ENCODE measurements at places on chromosomes 7 and 10.

DNA sequence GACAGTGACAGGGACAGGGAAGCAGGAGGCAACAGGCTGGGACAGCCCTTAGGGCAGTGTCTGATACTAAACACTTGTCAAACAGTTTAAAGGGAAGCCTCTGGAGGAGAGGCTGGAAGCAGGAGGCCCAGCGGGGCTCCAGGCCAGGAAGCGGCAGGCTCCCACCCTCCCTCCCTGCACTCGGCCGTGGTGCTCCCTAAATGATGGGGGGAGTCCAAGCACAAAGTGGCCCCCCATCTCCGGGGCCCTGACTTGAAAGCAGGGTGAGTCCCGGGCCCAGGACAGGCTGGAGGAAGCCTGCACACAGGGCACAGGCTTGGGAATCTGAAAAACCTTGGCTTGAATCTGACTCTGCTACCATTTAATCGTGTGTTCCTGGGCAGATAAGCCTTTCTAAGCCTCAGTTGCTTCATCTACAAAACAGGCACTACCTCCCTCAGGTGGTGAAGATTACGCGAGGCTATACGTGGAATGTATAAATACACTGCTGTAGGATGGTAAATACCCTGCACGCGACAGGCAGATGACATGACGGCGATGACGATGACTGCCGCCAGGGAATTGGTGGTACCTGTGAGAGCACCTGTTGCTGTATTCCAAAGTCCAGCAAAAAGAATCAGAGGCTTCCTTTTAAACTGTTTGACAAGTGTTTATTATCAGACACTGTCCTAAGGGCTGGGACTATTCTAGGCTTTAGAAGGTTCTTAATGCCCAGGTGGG, 34.1 kb downstream of the GBX1 start:
- no peak for DNase-seq

DNA sequence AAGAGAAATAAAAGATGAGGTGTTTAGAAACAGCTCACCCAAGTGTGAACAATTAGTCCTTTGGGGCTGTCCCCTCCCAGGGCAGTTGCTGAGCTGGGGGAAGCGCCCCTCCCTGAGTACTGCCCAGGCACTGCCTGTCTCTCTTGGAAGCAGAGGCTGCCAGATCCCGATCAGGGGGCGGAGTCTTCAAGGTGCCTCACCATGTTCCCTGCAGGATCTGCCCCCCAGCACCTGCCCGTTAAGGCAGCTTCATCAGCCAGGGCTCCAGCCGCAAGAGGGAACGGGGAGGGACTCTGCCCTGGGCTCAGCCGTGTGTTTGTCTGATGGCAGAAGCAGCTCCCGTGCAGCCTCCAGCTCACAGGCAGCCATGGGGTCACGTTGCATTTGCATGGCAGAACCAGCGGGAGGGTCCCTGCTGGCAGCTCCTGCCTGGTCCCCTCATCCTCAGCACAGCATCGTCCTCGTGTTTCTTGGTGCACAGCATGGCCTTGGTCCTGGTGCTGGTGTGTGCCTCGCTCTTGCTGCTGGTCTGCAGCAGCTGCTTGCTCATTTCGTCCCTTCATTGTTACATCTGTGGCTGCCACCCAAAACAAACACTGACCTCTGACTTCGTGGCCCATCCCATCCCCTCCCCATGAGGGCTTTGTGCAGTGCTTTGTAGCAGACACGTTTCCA, 10.7 kb upstream of the DPYSL4 start:
- no peak for DNase-seq

GRCh38 chr7:42285383-42285824, 48.4 kb upstream of the GLI3 start:
- DNase-seq = no peak

DNA sequence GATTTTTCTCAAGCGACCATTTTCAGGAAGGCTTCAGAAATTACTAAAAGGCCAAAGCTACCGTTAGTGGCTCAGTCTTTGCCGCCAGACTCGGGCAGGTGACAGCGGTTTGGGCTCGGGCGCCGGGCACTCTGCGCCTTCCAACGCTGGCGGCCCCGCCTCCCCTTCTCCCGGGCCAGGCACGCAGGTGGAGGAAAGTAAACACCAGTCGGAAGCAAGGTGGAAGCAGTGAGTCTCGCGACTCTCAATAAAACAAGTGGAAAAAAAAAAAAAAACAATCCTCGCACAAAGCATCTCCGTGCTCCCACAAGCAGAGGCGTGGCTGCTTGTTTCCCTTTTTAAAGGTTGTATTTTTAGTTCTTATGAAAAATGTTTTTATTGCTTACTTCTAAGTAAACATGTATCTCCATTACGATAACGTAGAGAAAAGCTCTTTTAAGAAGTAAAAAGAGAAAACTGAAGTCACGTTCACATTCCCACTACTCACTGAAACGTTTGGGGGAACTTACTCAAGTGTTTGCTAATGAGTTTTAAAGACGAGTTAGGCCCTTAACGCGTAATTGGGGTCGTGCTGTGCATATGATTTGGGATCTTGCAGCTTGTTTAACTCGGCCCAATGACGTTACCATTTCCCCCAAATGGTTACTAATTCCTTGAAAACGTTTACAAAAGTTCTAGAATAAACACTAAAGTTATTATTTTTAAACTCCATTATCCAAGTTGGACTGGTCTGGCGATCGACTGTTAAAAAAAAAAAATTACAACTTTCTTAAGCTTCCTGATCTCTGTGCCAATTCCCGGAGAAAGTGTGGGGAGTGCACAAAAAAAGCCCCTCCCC, 864 bp downstream of the CDCA7L start:
- DNase-seq = no peak
